NCI-H748 treated with DMSO at 0.1 percent for 48 hours (cell line): ENCODE measurements at places on chromosomes 11 and 22.

DNA sequence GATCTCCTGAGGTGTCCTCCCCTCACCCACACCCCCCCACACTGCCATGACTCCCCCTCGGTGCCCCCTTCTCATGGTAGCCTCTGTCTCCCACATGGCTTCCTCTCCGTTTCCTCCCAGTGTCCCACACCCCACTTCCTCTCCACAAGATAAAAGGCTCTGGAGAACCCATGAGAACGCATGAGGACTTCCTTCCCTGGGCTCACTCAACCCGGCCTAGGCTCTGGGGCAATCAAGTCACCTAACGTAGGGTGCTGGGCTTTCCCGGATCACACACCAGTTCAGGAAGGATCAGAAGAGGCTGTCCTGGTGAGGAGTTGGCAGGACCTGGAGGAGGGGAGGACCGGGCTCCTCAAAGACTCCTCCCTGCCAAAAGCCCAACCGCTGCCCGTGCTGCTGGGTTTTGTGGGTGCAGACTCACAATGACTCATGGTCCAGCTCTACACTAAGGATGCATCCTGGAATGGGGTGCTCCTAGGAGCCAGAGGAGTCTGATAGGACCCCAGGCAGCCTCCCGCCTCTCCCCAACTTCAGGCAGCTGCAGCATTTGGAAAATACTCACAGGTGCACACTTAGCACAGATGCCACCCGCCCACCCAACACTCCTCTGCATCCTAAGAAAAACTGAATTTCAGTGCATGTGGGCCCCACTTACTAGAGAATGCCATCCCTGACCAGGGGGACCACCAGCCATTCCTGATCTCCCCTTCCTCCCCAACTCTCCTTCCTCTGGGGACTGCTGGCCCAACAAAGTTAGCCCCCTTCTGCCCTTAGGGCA is 21.0 kb downstream of the SLC22A12 start:
- no peak for DNase-seq

- no peak for DNase-seq
These were observed 18.8 kb upstream of the MYEOV start for GRCh38 chr11:69275178-69275577.

DNA sequence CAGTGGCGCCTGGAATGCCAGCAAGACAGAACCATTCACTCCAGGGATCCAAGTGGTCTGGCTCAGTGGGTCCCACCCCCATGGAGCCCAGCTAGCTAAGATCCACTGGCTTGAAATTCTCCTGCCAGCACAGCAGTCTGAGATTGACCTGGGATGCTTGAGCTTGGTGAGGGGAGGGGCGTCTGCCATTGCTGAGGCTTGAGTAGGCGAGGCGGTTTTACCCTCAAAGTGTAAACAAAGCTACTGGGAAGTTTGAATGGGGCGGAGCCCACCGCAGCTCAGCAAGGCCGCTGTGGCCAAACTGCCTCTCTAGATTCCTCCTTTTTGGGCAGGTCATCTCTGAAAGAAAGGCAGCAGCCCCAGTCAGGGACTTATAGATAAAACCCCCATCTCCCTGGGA is 125.7 kb upstream of the DDI1 start:
- DNase-seq: no peak

DNA sequence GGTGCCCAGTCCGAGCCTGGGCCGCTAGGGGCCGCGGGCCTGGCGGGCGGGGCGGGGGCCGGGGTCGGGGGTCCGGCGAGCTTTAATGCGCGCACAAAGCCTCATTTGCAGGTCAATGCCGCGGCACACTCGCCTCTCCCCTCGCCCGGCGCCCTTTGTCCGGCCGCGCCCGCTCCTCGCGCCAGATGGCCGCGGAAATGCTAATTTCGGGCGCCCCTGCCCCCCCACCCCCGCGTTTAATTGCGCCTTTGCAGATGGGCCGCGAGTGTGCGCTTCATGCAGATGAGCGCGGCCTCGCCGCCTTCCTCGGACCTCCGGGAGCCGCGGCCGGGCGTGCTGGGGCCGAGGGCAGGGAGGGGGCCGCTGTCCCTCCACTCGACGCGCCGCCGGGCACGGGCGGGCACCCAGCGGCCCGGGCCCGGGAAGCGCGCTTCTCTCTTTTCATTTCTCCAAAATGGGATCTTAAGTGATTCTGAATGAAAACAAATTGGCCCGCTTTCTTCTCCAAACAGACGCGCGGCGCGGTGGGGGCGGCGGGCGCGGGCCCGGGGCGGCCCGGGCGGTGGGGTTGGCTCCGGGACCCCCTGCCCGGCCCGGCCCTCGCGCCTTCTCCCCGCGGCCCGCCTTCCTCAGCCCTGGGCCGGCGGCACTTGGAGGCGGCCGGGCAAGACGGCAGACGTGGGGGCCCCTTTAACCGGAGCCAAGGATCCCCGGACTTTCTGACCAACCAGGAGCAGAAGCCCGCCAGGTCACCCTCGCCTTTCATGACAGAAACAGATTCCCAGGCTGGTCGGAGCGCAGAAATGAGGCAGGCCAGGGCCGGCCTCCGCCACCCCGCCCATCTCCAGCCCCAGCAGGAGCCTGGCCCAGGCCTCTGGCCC is 22.9 kb downstream of the CDKN1C start:
- no peak for DNase-seq

- no peak for DNase-seq
These were observed 25.9 kb downstream of the ALG9 start for GRCh38 chr11:111845276-111846028.

DNA sequence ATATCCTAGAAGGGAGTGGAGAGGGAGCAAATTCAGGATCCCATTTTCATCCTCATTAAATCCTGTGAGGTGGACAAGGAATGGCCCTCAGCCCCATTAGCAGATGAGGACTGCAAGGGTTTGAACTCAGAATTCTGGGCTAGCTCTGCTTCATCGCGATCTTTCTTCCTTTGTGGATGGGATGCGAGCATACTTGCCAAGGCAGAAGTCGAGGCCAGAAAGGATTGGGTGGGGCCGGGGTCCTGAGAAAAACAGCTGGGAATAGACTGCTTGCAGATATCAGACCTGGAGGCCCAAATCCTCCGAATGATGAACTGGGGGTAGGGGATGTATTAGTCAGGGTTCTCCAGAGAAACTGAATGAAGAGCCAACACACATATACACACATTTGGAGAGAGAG is 179.0 kb downstream of the CHST1 start:
- DNase-seq: no peak
